ENCODE measurements at places on chromosomes 2 and 18.
A peak's percentile ranks its signal among the peaks of the same experiment; 100 is the strongest.

- no peak for DNase-seq
Observed at GRCh38 chr18:36775396-36775795, 53.4 kb downstream of the TPGS2 start.

GRCh38 chr2:73291461-73292315, 1.7 kb downstream of the EGR4 start:
- no peak for DNase-seq

- no peak for DNase-seq
Observed at GRCh38 chr2:50879457-50879856, 152.5 kb downstream of the NRXN1 start.

DNA sequence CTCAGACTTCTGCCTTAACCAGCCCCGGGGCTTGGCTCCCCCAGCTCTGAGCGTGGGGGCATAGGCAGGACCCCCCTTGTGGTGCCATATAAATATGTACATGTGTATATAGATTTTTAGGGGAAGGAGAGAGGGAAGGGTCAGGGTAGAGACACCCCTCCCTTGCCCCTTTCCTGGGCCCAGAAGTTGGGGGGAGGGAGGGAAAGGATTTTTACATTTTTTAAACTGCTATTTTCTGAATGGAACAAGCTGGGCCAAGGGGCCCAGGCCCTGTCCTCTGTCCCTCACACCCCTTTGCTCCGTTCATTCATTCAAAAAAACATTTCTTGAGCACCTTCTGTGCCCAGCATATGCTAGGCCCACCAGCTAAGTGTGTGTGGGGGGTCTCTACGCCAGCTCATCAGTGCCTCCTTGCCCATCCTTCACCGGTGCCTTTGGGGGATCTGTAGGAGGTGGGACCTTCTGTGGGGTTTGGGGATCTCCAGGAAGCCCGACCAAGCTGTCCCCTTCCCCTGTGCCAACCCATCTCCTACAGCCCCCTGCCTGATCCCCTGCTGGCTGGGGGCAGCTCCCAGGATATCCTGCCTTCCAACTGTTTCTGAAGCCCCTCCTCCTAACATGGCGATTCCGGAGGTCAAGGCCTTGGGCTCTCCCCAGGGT, 5.5 kb downstream of the CTDSP1 start:
- DNase-seq = peak; percentile 69

DNA sequence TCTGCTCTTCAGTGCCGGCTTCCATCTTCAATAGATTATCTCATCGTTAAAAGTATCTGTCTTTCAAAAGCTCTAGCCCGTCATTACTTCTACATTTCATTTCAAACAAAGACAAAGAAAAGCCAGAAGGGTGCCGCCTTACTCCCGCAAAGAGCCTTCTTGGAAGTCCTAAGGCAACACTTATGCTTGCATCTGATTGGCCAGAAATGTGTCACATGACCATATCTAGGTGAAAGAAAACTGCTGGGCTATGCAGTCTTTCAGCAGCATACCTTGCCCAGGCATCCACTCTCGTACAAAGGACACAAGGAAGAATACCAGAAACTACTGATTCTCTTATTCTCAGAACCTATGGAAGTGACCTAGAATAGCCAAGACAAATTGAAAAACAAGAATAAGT, 217.1 kb upstream of the SLC35G4 start:
- DNase-seq = no peak

DNA sequence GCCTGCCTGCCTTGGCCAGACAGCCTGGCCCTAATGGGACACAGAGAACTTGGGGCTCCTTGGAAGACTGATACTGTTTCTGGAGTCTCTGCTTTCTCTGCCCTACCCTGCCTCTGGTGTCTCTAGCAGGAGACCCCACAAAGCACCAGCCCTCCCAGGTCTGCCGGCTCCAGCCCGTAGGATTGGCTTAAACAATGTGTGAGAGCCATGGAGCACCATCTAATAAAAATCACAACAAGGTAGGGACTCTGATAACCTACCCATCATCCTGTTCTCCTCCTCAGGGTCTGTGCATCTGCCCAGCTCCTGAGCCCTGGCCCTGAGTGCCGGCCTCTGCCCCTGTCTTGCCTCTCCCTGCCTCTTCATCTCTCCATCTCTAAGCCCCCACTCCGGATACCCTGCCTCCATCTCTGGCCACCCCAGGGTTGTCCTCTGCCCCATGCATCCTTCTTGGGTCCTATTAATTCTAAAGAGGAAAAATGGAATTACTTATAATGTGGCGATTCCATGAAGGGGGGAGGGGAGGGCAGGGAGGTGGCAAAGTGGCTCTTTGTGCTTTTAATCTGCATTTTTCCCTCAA, 1.2 kb upstream of the ECEL1 start:
- no peak for DNase-seq

DNA sequence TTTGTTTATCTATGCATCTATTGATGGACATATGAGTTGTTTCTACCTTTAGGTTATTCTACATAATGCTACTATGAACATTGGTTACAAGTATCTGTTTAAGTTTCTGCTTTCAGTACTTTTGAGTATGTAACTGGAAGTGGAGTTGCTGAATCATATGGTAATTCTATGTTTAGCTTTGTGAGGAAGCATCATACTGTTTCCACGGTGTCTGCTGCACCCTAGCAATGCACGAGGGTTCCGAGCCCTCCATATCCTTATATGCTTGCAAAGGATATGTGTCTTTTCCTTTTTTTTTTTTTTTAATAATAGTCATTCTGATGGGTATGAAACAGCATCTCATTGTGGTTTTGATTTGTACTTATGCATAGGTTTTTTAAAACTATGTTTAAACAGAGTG, 83.7 kb downstream of the FMNL2 start:
- DNase-seq = no peak

Data from right hindlimb (tissue), 1 donor.